Umbilical cord (tissue), 2 donors: ENCODE measurements at places on chromosomes 3 and 15.

DNA sequence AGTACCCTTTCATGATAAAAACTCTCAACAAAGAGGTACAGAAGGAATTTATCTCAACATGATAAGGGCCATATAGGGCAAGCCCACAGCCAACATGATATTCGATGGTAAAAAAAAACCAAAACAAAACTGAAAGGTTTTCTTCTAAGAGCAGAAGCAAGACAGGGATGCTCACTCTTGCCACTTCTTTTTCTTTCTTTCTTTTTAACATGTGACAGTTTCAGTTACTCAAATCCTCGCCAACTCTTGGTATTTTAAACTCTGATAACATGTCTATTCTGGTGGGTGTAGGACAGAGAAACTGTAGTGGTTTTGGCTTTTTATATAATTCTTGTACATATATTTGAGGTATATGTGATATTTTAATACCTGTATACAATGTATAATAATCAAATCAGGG, 74.0 kb upstream of the NMNAT3 start:
- no peak for DNase-seq

DNA sequence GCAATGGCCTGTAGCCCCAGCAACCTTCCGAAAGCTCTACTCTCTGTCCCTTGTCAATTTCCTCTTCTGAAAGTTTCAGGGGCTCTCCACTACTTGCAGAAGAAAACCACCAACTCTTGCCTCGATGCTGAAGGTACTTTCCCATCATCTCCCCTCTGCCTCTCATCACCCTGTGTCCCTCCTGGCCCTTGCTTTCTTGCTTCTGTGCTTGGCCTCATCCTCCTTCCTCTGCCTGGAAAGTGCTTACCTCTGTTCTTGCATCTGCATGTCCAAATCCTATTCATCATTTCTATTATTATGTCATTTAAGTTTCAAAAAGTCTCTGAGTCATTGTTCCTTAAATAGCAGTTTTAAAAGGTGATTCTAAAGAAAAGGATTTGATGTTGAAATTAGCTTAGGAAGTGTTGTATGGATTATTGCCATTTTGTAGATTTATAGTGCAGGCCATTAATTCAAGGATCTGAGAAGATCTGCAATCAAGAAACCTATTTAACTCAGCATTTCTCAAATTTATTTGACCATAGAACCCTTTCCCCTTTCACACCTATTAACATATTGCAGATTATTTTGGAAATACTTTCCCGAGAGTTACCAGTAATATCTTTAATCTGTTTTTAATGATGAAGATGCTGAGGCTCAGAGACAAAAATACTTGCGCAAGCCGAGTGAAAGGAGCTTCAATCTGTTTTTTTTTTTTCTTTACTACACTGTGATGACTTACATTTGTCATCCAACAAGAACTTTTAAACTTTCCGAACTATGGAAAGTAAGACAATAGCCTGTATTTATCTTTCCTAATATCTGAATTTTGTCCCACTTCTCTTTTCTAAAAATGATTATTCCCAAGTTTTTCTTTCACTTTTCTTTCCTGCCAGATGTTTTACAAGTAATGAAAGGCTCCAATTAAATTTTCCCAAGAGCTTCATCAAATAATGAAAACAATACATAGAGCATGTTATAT, 22.3 kb upstream of the CFAP161 start:
- DNase-seq = no peak

DNA sequence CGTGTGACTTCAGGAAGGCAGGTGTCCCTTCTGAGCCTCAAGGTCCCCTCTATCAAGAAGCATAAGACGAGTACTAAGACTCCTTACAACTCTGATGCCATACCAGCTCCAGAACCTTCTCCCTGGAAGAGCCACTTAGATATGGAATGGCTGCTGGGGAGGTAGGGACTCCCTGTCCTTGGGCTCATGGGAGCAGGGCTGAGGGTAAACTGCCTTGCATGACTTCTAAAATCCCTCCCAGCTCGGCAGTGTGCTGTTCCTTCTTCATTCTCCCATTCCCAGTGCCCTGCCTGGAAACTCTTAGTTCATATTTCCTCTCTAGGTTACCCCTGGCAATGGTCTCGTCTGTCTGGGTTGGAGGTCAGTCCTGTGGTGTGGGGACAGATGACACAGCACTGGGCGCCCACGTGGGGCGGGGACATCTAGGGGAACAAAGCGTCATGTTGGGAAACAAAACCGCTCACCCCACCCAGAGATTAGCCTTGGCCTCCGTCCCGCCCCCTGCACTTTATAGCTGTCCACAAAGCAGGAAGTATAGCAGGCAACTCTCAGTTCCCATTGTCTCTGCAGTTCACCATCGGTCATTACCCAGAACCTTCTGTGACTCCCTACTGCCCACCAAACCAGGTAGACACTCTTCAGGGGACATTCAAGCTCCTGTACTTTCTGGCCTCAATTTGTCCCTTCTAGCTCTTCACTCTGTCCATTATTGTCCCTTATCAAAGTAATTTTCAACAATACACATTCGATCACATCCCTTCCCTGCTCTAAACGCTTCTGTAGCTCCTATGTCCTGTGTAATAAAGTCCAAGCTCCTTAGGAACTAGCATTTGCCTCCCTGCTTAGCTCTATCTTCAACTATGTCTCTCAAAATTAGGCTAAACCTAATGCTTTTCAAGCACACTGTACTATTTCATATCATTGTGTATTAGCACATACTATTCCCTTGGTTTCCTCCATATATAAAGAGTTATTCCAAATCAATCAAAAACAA, 73.8 kb downstream of the IQSEC1 start:
- peak; percentile 68 for DNase-seq

DNA sequence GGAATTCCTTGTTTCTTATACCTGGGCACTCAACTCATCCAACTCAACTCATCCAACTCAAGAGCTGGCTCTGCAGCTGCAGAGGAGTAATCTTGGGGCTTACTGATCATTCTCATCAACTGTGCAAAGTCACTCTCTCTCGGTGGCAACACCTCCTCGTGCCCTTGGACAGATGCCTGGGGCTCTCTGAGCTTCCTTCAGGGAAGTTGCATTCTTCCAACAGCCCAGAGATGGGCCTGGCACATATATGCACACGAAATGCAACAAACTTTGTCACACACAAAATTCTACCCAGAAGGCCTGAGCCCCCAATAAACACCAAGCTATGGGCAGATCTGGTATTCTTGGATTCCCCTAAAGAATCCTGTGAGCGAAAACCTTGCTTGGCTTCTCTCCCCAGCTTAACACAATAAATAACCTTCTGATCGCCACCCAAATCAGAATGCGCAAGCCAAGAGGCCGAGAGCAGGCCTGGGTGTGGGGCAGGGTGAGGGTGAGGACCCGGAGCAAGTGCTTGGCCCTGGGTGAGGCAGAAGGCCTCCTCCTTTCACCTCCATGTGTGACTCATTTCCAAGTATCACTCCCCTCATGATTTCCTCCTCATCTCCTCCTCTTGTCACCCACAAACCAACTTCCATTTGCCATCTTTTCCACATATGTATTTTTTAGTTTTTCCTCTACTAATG, 15.4 kb downstream of the TGM5 start:
- DNase-seq = no peak

- no peak for DNase-seq
Measured at GRCh38 chr3:59608356-59608755, 558.5 kb upstream of the CFAP20DC start.

- no peak for DNase-seq
Measured at GRCh38 chr3:42188376-42188775, 77.6 kb downstream of the CCK start.

- DNase-seq = no peak
Measured at GRCh38 chr3:151201051-151201730, 1.8 kb downstream of the GPR171 start.

- no peak for DNase-seq
Measured at GRCh38 chr3:108442281-108442680, 68.1 kb downstream of the MYH15 start.

- DNase-seq = peak; percentile 67
Measured at GRCh38 chr3:188956839-188957489, 214.8 kb upstream of the TPRG1 start.

DNA sequence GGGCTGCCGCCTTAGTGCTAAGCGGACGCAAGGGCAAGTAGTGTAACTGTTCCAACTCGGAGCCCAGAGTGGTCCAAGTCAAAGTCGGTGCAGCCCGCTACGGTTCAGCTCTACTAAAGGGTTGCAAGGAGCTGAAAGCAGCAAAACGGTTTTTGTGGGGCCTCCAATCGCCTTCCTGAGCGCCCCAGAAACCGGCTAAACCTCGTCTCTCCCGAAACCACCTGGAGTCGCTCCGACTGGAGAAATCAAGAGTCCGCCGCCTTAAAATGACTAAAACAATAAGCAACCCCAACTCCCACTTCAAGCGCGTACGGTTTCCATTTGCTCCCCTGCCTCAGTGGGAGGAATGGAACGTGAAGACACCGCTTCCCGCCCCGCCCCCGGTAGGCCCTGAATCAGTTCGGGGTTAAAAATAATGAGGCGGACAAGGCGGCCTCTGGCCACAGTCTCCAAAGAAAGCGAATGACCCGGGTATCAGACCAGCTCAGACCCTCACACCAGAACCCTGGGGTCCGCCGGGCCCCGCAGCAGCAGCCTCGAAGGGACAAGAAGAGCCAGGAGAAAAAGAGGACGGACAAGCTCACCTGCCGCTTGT, 401 bp downstream of the SEC11A start:
- DNase-seq = peak; percentile 42

- DNase-seq = no peak
Measured at GRCh38 chr3:46883054-46883829, 5.7 kb downstream of the PTH1R start.

DNA sequence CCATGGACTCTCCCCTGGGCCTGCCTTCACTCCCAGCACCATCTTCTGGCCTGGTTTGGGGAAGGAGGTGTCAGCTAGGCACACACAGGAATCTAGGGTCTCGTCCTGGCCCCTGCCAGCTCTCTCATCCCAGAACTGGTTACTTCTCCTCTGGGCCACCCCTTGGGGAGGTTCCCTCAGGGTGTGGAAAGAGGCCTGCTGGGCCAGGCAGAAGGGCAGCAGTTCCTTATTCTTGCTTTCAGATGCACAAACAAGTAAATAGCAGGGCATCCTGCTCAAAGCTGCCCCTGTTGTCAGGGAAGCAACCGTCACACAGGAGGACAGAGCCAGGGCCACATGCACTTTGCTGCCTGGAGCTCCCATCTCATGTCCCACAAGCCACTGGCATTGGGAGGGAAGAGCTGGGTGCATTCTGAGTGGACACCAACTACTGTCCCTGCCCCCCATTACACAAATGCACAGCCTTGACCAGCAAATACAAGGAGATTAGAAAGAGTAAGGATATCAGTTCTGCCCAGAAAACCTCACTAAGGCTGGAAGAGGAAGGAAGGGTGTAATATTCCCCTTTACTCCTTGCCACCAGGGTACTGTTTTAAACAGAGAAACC, 108.8 kb upstream of the HACD2 start:
- DNase-seq = no peak

DNA sequence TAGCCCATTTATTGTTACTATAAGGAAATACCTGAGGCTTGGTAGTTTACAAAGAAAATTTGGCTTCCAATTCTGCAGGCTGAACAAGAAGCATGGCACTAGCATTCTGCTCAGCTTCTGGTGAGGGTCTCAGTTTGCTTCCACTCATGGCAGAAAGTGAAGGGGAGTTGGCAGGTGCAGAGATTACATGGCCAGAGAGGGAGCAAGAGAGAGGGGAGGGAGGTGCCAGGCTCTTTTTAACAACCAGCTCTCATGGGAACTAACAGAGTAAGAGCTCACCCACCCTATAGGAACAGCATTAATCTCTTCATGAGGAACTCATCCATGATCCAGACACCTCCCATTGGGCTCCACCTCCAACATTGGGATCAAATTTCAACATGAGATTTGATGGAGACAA, 437.9 kb downstream of the CHL1 start:
- DNase-seq = no peak

DNA sequence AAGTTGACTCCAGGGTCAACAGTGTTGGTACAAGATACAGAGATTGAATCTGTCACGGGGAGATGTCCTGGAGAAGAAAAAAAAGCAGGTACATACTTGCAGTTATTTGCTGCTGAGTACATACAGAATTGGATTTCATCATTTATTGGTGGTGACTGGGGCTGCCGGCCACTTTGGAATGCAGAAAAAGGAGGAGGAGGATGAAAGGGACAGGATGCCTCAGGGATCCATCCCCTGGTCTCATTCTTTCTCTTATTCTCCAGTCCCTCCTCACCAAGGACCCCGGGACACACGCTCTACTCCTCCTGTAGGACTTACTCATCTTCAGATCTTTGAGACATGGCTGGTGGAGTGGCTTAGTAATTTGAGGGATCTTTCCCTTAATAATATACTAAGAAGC, 30.0 kb upstream of the MEIS2 start:
- DNase-seq = no peak

- no peak for DNase-seq
Measured at GRCh38 chr15:44034933-44035624, 160.0 kb downstream of the FRMD5 start.

- no peak for DNase-seq
Measured at GRCh38 chr3:56196700-56197099, 271.6 kb downstream of the ERC2 start.

GRCh38 chr3:124383051-124383450, 347.2 kb upstream of the UMPS start:
- no peak for DNase-seq

DNA sequence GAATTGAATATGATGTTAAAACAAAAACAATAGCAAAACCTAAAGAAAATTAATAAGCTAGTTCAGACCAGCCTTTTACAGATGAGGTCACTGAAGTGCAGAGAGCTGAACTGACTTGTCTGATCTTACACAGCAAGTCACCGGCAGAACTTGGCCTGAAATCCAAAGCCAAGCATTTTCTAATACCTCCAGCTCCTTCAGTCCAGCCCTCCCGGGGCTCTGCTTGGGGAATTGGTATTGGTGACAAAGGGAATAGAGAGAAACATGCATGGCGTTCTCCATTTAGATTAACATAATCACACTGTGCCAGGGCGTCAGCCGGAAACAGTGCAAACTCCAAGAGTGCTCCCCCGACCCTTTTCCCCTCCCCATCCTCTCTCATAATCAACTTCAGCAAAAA, 14.1 kb upstream of the ZSCAN2 start:
- no peak for DNase-seq

GRCh38 chr3:190180268-190180667, 59.6 kb upstream of the P3H2 start:
- no peak for DNase-seq

- DNase-seq = no peak
Measured at GRCh38 chr3:170387950-170388349, 30.4 kb downstream of the SKIL start.

- DNase-seq = peak; percentile 29
Measured at GRCh38 chr15:80060356-80061006, 1.0 kb downstream of the ZFAND6 start.

GRCh38 chr3:70951316-70951715, 632.2 kb downstream of the FOXP1 start:
- DNase-seq = peak; percentile 24

DNA sequence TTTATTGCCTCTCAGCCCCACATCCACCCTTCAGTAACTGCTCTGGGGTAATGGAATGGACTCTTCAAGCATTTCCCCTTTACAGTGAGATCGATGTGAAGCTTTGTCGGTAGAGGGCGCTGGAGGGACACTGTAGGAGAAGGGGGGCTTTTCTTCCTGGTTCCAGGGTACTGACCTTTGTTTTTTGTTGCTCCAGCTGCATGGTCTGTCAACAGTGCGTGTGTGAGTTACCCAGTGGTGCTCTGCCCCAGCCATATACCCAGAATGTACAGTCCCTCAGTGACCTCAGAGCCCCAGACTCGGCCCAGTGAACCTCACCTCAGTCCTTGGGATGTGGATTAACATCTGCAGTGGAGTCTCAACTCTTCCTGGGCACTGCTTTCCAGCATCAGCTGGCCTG, 180.3 kb upstream of the TSC22D2 start:
- peak; percentile 63 for DNase-seq
